ENCODE measurements at places on chromosomes 7 and 10.
A peak's percentile ranks its signal among the peaks of the same experiment; 100 is the strongest.

GRCh38 chr7:140673063-140673773, 473 bp downstream of the ADCK2 start:
- no peak for DNase-seq

- no peak for DNase-seq
Observed at GRCh38 chr10:93384006-93384405, 98.1 kb downstream of the MYOF start.

GRCh38 chr7:16589881-16590280, 55.7 kb downstream of the ANKMY2 start:
- no peak for DNase-seq

GRCh38 chr10:122232769-122233168, 38.3 kb upstream of the BTBD16 start:
- no peak for DNase-seq

- DNase-seq: no peak
Observed at GRCh38 chr7:84665339-84665738, 470.8 kb upstream of the SEMA3A start.

- DNase-seq: no peak
Observed at GRCh38 chr7:155336812-155337602, 39.3 kb downstream of the INSIG1 start.

- no peak for DNase-seq
Observed at GRCh38 chr10:3213208-3213607, 40.6 kb upstream of the PITRM1 start.

DNA sequence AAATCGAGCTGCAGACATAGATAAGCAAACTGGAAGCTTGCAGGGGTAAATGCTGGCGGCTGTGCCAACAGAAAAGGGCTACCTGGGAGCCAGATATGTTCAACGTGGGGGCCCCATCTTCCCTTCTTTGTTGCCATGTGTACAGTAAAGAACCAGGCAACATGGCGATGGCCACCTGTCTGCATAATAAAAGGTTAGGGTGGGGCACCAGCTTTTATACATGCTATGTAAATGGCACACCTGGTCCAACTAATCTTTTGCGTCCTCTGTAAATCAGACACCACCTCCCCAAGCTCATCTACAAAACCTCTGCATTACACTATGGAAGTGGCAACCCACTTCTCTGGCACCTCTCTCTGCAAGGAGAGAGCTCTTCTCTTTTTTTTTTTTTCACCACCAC, 13.9 kb downstream of the BUD31 start:
- DNase-seq: no peak

DNA sequence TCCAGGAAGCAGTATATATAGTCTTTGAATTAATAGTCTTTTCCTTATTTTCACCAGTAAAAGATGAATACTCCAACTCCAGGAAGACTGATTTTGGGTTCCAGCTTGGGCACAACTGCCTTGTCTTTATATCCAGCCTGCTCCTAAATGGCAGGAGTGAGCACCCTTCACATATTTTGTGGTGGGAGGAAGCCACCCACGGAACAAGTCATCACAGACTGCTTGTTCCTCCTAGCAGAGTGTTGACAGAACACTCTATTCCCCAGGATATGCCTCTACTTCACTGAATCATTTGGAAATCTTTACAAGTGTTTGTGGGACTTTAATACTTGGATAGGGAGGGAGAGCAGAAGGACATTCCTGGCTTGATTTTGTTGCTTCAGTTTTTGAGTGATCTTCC, 31.7 kb downstream of the ITPRID1 start:
- DNase-seq: no peak

DNA sequence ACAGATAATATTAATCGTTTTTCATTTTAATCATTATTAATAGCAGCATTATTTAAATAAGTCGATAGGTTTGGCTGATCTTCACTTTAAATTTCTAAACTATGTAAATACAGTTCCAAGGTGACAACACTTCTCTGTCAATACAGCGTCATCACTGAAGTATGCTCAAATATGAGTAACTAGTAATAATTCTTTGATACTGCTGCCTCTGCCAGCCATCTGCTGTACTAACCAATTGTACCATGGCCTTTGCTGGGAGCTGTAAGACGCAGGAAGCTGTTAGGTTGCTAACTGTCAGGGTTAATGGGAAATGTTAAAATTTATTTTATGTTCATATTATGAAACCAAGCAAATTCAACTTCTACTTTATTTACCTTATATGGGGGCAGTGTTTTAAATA, 1650.5 kb upstream of the LRRTM3 start:
- no peak for DNase-seq

GRCh38 chr7:37290731-37291130, 157.9 kb downstream of the ELMO1 start:
- DNase-seq: peak; percentile 41

- no peak for DNase-seq
Observed at GRCh38 chr7:70975754-70976153, 156.2 kb upstream of the GALNT17 start.

DNA sequence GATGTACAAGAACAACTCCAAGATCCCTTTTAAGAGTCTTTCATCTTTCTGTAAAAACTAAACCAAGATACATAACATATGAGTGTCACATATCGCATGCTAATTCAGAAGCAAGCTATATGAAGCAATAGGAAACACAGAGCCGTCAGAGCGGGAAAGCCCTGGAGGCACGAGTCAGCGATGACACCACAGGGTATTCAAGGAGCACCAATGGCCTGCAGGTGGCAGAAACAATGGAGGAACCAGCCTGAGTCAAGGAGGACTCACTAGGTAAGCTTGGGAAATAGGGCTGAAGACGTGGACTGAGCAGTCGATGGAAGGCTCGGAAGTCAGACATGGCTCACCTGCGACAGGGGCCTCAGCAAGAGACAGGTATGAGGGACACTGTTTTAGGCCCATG, 214.4 kb downstream of the FAM107B start:
- peak; percentile 43 for DNase-seq

DNA sequence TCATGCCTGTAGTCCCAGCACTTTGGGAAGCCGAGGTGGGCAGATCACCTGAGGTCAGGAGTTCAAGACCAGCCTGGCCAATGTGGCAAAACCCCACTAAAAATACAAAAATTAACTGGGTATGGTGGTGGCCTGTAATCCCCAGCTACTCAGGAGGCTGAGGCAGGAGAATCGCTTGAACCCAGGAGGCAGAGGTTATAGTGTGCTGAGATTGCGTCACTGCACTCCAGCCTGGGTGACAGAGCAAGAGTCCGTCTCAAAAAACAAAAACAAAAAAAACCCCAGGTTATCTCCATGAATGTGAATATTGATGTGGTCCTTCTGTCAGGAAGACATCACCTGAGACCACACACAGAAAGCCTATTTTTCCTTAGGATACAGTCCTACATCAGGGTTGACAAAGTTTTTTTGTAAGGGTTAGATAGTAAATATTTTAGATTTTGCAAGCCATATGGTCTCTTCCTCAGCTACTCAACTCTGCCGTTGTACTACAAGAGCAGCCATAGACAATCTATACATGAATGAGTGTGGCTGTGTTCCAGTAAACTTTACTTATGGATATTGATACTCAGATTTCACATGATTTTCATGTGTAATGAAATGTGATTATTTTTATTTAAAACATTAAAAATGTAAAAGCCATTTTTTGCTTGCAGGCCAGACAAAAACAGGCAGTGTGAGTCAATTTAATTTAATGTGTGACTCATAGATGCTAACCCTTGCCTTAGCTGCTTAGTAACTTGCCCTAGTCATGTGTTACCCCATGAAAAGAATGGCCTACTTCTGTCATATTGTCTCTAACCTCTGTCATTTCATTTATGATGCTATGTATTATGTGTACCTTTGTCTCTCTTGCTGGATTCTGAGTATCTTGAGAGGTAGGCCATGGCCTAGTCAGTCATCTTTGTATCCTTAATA, 78.1 kb downstream of the TPST1 start:
- peak; percentile 43 for DNase-seq

- no peak for DNase-seq
Observed at GRCh38 chr7:70778585-70778984, 353.4 kb upstream of the GALNT17 start.

DNA sequence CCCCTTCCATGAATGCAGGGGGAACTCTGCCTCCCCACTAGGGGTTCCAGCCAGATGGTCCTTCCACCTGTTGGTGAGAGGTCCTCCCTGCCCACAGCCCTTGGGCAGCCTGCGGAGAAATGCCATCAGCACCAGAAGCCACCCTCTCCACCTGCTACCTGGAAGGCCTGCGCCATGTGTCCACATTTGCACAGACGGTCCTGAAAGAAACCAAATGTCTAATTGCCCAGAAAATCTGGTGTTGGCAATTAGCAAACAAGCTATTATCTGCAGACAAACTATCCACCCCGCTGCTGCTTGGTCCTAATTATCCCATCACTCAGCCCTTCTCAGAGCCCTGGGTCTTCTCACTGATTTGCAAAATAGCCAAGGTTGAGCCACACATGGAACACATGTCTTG, 32.3 kb downstream of the HSPA12A start:
- DNase-seq: no peak

- no peak for DNase-seq
Observed at GRCh38 chr7:41084381-41084780, 618.5 kb downstream of the INHBA start.

DNA sequence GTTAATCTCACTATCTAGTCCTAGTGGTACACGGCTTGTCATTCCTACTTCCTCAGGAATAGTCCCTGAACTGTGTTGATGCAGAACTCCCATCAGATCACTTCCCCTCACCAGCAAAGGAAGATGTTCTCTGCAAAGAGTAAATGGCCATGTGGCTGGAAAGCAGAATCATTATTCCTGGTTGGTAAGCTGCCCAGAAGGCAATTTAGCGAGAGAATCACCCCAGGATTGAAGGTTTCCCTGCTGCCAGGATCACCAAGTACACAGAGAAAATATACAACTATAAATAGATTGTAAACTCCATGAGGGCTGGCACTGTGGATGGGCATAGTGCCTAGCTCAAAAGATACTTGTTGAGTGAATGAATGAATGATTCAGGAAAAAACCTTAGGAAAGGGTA, 115.0 kb downstream of the GFRA1 start:
- DNase-seq: no peak

- DNase-seq: no peak
Observed at GRCh38 chr7:17506095-17506494, 207.6 kb downstream of the AHR start.

DNA sequence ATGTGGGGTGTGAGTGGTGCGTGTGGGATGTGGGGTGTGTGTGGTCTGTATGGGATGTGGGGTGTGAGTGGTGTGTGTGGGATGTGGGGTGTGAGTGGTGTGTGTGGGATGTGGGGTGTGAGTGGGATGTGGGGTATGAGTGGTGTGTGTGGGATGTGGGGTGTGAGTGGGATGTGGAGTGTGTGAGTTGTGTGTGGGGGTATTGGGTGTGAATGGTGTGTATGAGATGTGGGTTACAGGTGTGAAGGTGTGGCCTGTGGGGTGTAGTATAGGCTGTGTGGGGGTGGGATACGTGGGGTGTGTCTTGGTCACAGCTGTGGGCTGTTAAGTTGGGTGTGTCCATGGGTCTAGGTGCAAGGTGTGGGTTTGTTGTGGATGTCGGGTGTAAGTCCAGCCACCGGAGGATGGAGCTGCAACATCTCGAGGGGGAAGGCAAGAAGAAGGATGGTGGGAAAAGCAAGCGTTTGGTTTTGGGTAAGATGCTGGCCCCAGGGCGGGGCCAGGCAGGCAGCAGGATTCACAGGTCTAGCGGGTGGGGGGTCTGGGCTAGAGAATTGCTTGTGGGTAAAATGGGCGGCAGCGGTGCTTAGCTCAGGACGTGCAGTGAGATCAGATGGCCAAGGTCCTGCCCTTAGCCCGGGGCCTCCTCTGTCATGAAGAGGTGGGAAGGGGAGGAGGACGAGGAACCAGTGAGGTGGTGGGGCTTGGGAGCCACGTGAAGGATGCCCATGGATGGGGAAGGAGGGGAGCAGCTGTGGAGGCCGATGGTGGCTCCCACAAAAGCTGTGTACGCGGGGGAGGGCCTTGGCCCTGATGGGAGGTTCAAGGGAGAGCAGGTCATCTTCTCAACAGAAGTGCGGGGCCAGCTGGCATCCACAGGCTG, 60.1 kb downstream of the CFAP46 start:
- DNase-seq: no peak

GRCh38 chr7:114439581-114439980, 25.0 kb downstream of the FOXP2 start:
- DNase-seq: no peak

DNA sequence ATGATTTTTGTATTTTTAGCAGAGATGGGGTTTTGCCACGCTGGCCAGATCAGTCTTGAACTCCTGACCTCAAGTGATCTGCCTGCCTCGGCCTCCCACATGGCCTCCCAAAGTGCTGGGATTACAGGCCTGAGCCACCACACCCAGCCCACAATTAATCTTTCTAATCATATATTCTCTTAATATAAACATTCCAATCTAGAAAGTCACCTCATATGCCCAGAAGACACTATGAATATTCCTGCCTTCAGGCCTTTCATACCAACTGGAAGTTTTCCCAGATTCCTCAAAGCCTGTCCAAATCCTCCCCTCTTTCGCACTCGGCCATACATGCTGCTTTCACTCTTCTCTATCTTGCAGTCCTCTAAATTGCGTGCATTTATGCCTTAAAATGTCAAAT, 32.6 kb downstream of the PDZD8 start:
- DNase-seq: no peak

- DNase-seq: peak; percentile 37
Observed at GRCh38 chr10:61900829-61901792, at the start of gene ARID5B. TSS of gene ARID5B (plus strand) at chr10:61901699. CDS start at chr10:61901710, 11 bp downstream.

DNA sequence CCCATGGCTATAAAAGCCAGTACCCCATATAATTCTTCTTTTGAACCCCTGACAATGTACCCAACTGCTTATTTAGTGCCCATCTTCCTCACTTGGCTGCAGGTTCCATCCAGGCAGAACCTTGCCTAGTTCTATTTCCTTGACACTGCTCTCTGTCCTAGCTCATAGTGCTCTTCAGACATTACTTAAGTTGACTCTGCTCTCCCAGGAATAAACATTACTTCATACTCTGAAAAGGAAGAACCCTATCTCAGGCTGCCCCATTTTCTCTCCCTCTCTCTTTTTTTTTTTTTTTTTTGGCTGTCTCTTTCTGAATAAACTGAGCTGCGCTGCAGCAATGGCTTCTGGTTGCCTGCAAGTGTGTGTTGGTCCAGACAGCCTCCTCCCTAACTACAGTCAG, 21.0 kb downstream of the ACTA2 start:
- DNase-seq: no peak

DNA sequence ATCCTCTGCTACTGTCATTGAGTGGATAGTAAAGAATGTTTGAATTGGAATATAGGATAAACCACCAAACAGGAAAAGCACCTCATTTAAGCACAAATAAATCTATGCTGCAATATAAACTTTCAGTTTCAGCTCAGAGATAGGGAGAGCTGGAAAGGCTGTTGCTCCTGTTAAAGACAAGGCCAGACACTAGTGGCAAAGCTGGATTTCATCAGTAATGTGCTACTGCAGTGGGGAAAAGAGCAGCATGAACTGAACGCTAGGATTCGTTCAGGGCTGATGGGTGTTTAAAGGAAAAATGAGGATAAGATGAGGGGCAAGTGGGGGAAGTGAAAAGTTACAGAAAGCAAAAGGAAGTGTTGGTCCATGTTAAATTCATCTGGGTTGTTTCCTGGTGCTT, 775.4 kb upstream of the COBL start:
- no peak for DNase-seq

- no peak for DNase-seq
Observed at GRCh38 chr7:128398016-128398840, 11.6 kb downstream of the IMPDH1 start.

- no peak for DNase-seq
Observed at GRCh38 chr10:30184397-30185033, 125.1 kb upstream of the JCAD start.

GRCh38 chr7:50914460-50914859, 131.8 kb upstream of the GRB10 start:
- DNase-seq: no peak

- DNase-seq: no peak
Observed at GRCh38 chr10:74079936-74080590, 70.6 kb downstream of the AP3M1 start.
